ENCODE measurements at places on chromosomes 11 and 22. TPM values are rescaled to one million over a fixed set of nuclear protein-coding genes. Genes with fewer than 3 reads are reported as not detected.

LZTR1 gene
- total RNA-seq = 26.6 TPM

DNA sequence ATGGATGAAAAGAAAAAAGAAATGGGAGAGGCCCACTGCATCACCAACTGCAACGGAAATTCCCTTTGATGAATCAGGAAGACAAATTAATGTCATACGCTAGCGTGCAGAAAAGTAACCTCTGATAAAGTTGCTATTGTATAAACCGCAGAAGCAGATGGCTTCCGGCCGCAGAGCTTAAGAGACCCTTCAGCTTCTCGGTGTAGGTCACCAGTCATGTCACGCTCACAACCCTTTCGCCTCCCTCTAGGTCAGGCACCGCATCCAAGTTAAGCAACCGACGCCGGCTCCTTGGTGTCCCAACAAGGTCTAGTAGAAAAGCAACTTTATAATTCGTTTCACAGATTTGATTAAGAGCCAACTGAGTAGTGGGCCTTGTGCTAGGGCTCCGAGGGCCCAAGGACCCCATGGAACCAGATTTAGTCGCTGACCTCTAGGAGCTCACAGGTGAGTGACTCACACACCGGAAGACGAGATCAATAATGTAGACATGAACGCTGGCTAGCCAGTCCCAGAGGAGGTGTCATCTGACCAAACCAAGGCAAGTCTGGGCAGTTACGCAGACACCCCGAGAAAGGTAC is 1.2 kb upstream of the ZFP91 start:
- peak; percentile 75 for DNase-seq

SLN gene
- not detected for total RNA-seq

KRTAP5-9 gene
- total RNA-seq = not detected

- no peak for DNase-seq
Measured at GRCh38 chr11:97123237-97123636, 733.4 kb downstream of the JRKL start.

- DNase-seq = no peak
Measured at GRCh38 chr11:23078289-23078971, 218.2 kb upstream of the CCDC179 start.

GRCh38 chr22:44892243-44892642 is 117.6 kb downstream of the PHF21B start:
- DNase-seq = no peak

DNA sequence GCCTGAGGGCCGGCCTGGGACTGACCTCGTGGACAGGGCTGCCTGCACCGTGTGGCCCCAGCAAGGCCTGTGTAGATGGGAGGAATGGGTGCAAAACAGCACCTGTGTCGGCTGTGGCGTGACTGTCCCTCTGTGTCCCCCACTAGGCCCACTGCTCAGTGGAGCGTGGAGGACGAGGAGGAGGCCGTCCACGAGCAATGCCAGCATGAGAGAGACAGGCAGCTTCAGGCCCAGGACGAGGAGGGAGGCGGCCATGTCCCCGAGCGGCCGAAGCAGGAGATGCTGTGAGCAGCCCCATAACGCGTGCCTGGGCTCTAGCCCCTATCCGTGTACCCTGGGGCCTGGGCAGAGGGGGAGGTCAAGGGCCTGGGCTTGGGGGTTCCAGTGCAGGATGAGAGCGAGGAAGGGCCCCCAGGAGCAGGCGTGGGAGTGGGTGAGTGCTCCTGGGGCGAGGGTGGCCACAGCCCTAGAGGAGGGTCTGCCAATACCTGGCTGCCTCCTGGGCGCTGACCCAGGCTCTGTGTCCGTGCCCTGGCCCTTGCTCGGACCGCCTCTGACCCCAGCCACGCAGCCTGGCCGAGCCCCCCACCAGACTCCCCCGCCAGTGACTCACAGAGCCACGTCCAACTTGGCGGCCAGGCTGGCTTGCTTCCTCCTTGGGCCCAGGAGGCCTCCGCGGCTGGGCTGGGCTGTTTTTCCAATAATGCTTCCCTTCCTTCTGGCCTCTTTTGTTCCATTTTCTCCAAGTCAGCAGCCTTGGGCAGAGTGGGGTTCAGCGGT is 11.6 kb downstream of the PRR33 start:
- DNase-seq = no peak

DNA sequence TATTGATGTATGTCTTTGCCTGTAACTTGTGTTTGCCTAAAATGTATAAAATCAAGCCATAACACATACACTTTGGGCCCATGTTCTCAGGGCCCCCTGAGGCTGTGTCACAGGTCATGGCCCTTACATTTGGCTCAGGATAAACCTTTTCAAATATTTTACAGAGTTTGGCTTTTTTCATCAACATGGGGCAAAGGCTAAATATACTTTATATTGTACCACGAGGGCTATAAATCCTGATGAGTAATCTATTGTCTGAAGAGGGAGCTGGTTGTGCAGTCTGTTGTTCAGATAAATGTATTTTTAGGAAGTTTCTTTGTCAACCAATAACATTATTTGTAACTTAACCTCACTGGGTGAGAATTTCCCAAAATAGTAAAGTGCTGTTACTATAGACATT is 404.6 kb upstream of the DDI1 start:
- DNase-seq = no peak

LINC01488 gene
- total RNA-seq = not detected

DNA sequence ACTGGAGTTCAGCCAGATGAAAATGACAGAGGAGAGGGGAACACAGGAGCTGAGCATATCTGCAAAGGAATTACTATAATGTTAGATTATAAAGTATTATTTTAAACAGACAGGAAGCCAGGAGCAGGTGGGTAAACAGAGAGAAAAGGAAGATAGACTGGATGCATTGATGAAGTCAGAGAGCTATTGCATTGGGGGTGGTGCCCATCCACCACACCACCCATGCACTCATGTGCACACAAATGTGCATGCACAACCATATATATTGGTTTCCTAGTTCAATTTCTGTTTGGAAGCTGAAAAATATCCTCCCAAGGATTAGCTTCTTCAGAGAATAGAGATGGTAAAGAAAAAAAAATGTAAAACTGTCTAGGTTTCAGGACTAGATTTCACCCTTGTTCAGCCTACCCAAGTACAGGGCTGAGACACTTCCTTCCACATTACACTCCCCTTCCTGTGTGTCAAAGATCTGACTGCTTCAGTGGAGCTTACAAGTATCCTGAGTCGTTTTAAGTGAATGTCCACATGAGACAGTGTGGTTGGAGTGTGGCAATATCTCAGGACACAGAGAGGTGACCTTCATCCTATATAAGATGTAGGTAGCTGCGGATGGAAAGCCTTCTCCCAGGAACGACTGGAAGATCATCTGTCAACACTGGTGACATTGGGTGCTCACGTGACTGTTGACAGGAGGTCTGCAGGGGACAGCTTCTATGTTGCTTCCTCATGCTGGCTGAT is 12.2 kb upstream of the SMPD1 start:
- DNase-seq = no peak

EHF gene
- 368 TPM for total RNA-seq

OR4D10 gene
- not detected for total RNA-seq

DNA sequence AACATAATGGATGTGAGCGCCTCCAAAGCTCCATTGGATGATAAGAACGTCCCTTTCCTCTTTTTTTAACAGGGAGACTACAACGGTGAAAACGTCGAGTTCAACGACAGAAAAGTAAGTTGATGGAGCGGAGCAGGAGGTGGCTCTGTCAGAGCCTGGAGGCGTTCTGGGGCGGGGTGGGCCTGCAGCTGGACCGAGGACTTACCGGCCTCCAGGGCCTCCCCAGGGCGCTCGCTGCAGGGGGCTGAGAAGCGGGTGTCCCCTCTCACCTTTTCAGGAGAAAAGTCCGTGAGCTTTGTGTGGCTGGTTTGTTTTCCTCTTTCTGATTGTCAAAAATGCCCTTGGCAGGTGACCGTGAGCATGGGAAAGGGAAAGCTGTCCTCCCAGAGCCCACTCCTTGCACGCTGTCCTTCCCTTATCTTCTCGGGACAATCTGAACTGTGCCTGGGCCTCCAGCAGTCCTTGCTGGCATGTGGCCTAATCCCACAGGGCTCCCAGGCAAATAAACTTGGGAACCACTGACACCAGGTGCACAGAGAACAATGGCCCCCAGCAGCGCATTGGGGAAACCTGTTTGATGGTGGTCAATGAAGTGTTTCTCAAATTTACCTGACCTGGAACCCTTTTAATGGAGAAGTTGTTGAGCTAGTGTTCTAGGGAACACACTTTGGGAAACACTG is 38.4 kb downstream of the ANO1 start:
- no peak for DNase-seq

DNA sequence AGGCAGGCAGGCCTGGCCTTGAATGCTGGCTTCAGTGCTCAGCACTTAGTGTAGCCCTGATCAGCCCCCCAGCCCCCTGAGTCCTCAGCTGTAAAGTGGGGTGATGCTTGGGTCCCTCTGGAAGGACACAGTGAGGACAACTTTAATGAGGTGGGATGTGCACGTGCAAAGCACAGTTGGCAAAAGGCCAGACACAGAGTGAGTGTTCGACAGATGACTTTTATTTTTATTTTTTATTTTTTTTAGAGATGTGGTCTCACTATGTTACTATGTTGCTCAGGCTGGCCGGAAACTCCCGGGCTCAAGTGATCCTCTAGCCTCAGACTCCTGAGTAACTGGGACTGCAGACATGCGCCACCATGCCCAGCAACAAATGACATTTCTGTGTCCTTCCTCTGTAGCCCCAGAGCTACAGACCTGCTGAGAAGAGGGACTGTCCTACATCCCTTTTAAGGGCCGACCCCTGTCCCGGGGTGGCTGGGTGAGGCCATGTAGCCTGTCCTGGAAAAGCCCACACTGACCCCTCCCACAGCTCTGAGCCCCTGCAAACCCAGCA is 6.9 kb upstream of the C11orf96 start:
- DNase-seq = no peak

PKDREJ gene
- 0.11 TPM for total RNA-seq

TREH gene
- 0.09 TPM for total RNA-seq

DNA sequence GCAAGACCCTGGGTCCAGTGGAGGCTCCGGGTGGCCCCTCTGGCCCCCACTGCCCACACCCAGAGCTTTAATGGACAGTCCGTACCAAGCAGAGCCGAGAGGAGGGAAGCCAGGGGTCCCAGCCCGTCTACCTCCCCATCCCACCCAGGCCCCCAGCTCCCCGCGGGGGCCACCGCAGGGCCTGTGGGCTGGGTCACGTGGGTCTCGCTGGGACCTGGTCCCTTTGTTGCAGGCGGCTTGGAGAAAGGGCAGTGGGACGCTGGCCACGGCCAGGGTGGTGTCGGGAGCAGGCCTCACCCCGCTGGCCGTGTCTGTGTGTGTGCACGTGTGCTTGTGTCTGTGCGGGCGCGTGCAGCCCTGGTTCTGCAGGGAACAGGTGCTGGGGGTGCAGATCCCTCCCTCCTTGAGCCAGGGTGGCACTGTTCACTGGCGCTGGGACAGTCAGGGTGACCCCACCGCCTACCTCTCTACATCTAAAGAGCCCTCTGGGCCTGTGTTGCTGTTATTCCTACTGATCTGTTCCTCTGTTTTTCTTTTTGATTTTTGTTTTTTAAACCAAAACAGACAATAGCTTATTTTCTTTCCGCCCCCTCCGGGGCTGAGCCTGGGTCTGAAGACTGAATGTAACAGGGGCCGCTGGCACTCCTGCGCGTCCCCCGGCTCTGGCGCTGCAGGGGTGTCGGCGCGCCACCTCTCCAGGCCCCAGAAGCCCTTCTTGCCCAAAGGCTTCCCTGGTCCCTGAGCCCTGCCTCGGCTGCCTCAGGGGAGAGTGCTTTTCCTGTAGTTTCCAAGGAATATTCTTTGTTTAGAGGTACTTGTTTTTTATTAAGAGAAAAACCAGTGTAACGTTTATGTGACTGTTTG is 20.1 kb upstream of the TMEM191C start:
- no peak for DNase-seq

GRAMD1B gene
- total RNA-seq = 1.2 TPM

KRTAP5-8 gene
- not detected for total RNA-seq

- DNase-seq = no peak
Measured at GRCh38 chr11:36361472-36361871, 65.4 kb downstream of the PRR5L start.

GLYAT gene
- not detected for total RNA-seq

APOL2 gene
- 44.5 TPM for total RNA-seq

DNA sequence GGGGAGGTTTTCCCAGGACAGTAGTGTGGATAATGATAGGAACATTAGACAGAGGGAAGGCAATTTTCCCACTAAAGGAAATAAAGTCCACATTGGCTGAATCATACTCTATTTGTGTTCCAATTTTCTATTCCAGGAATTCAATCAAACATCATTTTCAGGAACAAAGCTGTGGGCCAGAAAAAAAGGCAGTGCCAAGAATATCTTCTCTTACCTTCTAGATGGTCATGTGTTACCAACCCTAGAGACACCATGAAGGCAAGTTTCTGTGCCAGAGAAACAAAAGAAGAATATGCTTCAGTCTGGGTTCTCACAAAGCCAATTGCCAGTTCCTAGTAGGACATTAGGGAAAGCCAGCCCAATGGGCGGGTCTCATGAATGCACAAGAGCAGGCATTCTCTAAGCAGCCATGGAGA is 27.5 kb downstream of the LARGE2 start:
- DNase-seq = no peak

GRCh38 chr22:41028841-41029240 is 63.6 kb upstream of the EP300 start:
- DNase-seq = no peak

DNA sequence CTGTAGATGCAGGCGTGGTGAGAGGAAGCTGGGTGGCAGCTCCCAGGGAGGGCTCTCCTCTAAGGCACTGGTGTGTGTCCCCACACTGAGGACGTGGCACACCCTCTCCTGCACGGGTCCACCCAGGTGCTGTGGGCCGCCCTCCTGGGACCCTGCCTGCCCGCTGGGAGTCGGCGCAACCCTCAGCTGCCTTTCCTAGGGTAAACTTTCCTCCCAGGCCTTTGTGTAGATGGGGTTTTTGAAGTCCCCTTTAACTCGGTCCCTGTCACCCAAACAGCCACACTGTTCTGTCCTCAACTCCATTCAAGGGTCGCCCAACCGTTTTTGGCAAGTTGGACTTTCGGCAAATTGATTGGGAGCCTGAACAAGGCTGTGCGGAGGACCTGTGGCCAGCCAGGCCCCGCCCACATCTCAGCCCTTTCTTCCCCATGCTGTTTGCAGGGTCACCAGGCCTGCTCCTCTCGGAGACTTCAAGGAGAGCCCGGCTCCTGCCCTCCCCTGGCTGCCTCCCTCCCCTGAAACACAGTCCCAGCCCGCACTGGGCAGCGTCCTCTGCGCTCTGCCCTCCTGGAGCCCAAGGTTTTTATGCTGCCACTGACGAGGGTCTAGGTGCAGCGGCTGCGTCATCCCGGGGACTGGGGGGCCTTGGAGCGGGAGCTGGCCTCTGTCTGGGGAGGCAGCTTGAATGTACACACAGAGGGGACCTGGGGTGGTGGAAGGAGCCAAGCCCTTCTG is 1126.2 kb downstream of the BRD1 start:
- DNase-seq = no peak

- no peak for DNase-seq
Measured at GRCh38 chr22:40368016-40368415, 2.4 kb upstream of the SGSM3 start.

GRCh38 chr11:121577106-121577848 is 124.5 kb upstream of the SORL1-AS1 start:
- no peak for DNase-seq

DNA sequence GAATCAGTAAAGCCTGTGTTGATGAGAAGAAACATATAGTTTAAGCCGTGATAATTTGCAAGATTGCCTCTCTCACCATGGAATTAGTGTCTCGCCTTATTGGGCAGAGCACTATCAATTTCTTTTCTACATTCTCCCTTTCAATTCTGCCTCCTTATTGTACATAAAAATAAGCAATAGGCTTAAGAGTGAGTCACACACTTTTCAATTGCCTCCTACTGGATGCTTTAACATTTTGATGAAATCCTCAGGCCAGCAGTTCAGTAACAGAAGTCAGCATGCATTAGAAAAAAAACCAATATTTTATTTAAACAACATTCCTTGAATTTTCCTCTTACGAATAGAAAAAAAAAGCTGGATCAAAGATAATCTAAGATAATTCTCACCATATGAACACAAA is 33.8 kb upstream of the VWA5A start:
- no peak for DNase-seq

- no peak for DNase-seq
Measured at GRCh38 chr11:134276396-134277182, 410 bp downstream of the GLB1L3 start.

Measured in esophagus squamous epithelium (tissue), 5 donors.